ENCODE measurements at places on chromosomes 2 and 18. TPM values are rescaled to one million over a fixed set of nuclear protein-coding genes. Genes with fewer than 3 reads are reported as not detected.
A peak's percentile ranks its signal among the peaks of the same experiment; 100 is the strongest.

- peak; percentile 97 for DNase-seq
These were observed at the start of gene ADAM17 for GRCh38 chr2:9555297-9556120. Gene ADAM17, minus strand, starts transcription at chr2:9555830. Its CDS starts 225 bp downstream, at chr2:9555605.

DNA sequence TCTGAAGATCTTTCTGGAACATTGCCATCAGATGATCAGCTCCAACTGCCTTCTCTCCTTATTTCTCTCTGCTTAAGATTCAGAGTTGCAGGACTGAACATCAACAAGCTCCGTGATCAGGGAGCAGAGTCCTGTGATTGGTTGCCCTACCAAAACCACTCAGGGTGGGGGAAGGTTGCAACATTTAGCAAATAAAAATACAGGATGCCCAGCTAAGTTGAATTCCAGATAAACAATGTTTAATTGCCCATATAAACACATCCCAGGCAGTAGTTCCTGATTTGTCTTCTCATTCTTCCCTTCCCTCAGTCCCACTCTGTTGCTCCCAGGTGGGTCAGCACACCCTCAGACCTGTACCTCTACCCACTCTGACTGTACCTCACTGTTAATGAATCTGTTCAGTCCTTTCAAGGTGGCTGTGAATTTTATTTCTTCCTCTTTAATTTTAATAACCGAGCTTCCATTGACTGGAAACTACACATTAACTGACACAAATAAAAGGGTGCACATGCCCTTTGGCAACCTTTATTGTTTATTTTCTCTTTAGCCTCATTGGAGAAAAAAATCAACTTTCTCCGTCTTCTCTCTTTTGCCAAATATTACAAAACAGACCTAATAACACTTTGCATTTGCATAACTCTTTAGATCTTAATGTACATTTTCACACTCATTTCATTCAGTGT, 167.1 kb upstream of the PKDCC start:
- DNase-seq, result no peak

GRCh38 chr2:46157072-46157965, 139.9 kb upstream of the EPAS1 start:
- no peak for DNase-seq

GRCh38 chr2:127098711-127099110, 8.2 kb downstream of the BIN1 start:
- DNase-seq, result no peak

- no peak for DNase-seq
These were observed 105.9 kb downstream of the LBH start for GRCh38 chr2:30336978-30337841.

DNA sequence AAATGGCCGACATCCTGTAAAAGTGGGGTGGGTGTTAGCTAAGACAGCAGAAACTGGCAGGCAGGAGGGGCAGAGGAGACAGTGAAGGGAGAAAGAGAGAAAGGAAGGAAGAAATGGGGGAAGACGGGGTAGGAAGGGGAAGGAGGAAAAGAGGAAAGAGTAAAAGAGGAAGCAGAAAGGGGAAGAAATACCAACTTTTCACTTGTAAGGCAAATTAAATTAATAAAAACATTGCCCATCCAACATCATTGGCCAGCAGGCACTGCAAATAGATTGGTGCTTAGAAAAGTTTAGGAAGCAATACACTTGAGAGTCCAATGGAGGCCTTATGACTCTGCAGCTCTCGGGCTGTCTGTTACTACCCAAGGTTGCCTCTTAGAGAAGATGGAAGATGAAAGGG, 116.7 kb downstream of the TNS1 start:
- no peak for DNase-seq

- DNase-seq, result no peak
These were observed 26.7 kb downstream of the CTLA4 start for GRCh38 chr2:203894262-203894661.

DNA sequence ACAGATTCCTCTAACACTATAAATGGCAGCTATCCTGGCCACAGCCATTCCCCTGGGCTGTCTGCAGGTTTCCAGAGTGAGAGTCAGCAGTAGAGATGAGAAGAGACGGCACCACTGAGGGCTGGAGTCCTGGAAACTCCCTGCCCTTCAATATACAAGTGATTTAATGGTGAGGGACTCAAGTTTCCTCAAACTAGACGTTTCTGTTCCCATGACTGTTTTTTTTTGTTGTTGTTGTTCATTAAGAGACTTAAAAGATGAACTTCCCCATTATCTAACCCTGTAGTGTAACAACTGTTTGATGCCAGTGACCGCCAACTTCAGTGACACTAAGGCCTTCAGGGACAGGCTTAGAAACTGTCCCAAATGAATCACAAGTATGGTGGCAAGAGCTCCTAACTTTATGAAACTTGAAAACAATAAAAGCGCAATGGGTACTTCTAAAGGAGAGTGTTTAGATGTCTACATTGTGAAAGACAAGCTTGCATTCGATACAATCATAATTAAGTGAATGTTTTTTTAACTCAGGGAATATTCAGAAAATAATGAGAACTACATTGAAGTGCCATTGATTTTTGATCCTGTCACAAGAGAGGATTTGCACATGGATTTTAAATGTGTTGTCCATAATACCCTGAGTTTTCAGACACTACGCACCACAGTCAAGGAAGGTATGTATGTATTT, 34.0 kb downstream of the IL1R2 start:
- no peak for DNase-seq

- DNase-seq, result no peak
These were observed 14.9 kb downstream of the FBLN7 start for GRCh38 chr2:112153179-112153490.

- DNase-seq, result no peak
These were observed 1.4 kb upstream of the CASP8 start for GRCh38 chr2:201258666-201259615.

DNA sequence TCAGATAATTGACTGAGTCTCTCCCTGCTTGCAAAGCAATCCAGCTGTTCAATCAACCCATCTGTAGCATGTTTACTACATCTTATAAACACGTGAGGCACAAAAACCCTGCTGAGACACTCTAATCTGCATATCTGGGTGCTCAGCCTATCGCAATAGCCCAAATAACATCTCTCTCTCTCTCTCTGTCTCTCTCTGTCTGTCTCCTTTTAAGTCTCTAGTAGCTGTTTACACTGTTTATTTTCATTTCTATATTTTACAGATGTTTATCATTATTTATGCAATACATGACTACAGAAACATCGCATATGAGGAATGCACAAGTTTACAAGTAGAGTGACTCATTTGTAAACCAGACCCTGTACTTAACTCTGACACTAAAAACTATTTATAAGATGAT, 422.1 kb upstream of the DSEL start:
- no peak for DNase-seq

ERMN gene
- total RNA-seq, result not detected

RASGRP3 gene
- 184 TPM for total RNA-seq

Data from dermis microvascular lymphatic vessel endothelial cell (primary cell).